Activated CD8-positive, alpha-beta memory T cell treated with anti-CD3 and anti-CD28 coated beads for 4 hours (primary cell): ENCODE measurements at places on chromosomes 6 and 20.

GRCh38 chr6:106885679-106886078 lies 88.8 kb downstream of the CD24 start:
- DNase-seq: no peak

DNA sequence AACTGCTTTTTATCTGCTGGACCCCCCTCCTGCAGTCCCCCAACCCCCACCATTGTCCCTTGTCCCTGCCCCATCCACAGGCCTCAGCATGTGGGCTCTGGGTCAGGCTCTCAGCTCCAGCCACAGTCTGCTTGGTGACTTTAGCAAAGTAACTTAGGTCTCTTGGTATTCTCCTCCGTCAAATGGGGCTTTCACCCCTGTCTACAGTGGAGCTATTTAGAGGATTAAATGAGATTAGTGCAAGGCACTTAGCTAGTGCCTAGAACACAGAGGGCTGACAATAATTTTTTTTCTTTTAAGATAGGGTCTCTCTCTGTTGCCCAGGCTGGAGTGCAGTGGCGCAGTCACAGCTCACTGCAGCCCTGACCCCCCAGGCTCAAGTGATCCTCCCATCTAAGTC lies 71.9 kb downstream of the TCP11 start:
- DNase-seq: no peak

DNA sequence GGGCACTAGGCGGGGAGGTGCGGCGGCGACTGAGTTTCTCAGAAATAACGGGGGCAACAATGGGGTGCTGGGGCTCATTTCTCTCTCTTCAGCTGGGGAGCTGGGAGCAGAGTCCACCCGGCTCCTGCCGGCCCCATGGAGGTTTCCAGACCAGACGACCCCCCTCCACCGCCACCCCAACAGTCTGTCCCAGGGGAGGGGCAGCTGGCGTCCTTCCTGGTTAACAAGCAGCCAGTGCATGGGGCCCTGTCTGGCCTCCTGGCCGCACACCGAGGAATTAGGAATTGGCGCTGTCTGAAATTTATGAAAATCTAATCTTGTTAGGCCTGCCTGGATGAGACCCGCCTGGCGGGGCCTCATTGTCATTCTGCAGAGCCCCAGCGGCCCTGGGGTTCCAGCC lies 42.4 kb downstream of the PMEPA1 start:
- no peak for DNase-seq

DNA sequence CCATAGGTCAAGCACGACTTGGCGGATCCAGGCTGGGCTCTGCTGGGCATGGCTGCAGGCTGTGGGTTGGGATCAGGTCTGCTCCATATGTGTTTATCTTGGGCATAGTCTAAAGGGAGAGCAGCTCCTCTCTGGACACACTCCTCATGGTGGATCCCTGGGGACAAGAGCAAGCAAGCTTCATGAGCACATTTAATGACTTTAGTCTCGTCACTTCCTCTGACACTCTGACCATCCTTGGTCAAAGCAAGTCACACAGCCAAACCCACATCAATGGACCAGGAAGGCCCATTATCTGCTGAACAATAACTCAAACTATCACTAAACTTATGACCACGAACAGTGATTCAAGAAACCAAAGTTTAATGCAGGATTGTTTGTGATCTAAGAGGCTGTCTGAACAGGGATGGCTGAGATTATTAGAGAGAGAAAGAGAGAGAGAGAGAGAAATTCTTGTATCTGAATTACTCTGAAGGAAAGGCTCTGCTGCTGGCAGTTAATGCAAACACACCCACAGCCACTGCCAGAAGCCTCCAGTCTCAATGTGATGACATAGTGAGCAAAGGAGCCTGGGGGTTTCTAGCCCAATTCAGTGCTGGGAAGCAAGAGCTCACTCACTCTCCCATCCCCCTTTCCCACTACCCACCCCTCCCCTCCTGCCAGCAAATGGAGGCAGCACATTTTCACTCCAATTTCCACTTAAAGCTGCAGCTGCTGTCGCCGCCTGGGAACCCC lies 490.2 kb upstream of the SULF2 start:
- DNase-seq: no peak

- DNase-seq: no peak
Observed at GRCh38 chr6:35260591-35261570, 1.3 kb downstream of the ZNF76 start.

DNA sequence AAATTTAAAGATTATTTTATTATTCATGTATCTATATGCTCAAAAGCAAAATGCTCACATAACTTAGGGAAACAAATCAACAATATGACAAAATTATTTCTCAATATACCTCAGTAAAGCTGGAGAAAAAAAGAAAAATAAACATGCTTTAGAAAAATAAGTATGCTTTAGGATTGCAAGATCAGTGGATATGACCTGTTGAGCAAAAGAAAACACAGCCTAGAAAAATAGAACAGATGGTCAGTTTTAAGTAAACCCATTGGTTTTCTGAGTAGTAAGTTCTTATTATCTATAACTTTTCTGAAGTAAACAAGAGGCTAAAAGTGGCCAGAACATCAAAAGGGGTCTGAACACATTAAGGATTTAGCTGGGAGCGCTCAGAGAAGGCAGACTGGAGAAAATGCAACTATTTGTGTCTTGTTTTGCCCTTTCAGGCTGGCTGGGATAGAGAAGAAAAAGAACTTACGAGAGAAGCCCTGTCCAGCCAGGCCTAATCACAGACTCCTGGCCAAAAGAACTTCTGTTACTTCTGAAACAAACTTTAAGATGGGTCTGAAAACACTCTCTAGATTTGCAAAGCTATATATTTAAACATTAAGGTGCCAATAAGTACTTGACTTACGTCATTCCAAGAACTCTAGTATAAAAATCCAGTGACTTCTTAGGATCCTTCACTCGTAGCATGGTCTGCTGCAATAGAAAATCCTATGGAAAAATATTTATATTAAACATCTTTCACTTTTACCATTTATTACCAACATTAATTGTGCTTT lies 16.5 kb downstream of the GLO1 start:
- DNase-seq: no peak

GRCh38 chr20:57738053-57738452 lies 28.2 kb upstream of the PMEPA1 start:
- DNase-seq: no peak

- no peak for DNase-seq
Observed at GRCh38 chr6:90219209-90219985, 77.2 kb downstream of the BACH2 start.

- DNase-seq: no peak
Observed at GRCh38 chr20:48766205-48766604, 61.6 kb downstream of the PREX1 start.

GRCh38 chr20:54069501-54069971 lies 858 bp downstream of the BCAS1 start:
- DNase-seq: no peak

- no peak for DNase-seq
Observed at GRCh38 chr6:6397842-6398241, 77.4 kb upstream of the F13A1 start.

DNA sequence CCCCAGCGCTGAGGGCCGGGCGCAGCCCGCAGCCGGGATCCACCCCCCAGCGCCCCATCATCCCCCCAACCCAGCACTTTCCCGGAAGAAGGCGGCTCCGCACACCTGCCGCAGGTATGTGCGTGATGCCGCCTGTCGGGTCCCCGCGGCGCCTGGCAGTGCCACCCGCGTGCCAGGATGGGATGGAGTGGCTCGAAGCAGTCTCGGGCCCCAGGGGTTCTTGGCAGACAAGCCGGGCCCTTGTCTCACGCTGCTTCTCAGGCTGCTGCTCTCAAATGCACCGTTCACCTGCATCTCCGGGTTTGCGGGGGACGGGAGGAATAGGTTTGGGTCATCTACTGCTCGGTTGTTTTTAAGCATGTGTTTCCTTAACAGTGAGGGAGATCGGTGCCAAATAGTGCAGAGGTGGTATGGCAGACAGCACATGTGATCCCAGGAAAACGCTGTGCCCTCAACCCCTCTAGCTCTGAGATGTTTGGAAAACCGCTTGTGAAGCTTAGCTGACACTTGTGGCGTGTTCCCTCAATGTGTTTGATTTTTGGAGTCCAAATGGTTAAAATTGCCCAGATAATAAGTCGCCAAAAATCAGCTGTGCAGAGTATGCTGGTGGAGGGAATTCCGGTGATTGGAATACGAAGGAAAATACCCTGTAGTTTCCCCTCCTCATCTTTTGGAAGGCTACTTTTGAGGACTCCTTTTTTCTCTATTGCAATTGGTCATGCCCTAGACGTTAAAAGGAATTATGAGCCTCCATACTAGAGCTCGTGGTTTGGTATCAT lies 926 bp downstream of the MYLIP start:
- DNase-seq: no peak

DNA sequence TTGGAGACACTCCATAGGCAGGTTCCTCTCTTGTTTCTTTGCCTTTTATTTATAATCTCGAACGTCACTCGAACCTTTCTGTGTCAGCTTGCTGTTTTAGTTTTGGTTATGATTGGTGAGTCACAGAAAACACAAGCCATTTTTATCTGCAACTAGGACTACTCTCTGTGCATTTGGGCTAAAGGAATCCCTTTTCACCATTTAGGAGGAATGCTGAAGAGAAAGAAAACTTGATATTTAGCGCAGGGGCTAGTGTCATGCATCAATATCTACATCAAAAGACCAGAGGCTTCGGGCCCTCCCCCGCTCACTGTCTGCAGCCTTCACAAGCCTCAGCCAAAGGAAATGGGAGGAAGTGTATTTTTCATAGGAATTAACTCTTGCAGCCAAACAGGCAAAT lies 507.8 kb upstream of the CITED2 start:
- DNase-seq: no peak

- no peak for DNase-seq
Observed at GRCh38 chr6:137323860-137324259, 104.7 kb upstream of the IFNGR1 start.

DNA sequence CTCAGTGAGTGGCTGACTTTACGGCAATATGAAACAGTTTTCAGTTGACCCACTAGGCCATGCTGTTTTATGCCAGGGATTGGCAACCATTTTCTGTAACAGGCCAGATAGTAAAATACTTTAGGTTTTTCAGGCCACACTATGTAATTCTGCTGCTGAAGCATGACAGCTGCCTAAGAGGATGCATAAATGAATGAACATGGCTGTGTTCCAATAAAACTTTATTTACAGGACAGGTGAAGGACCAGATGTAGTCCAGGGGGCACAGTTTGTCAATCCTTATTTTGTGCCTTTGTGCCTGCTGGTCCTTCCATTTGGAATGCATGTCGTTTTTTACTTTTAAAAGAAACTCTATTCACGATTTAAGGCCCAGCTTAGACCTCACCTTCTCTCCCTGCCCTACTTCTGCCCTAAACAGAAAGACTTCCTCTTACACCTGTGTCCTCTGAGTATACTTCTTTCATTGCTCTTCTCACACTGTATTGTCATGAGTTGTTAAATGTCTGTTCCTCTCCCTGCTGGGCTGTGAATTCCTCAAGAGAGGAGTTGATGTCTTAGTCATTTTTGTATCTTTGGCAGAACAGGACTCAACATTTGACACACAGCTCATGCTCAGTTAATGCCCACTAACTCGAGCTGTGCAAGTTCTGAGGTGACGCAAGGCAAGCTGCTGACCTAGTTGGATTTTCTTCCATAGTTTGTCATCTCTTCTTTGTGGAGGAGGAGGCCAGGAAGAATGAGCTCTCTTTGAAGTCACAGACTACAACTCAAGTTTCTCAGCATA lies 90.1 kb upstream of the MAP7 start:
- DNase-seq: no peak

DNA sequence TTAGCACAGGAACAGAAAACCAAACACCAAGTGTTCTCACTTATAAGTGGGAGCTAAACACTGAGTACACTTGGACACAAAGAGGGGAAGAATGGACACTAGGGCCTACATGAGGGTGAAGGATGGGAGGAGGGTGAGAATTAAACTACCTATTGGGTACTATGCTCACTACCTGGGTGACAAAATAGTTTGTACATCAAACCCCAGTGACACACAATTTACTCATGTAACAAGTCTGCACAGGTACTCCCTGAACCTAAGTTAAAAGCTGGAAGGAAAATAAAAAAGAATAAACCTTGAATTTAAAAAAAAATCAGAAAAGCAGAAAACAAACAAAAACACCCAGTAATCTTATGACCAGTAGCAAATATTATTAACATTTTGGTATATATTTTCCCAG lies 188.6 kb downstream of the TFAP2B start:
- no peak for DNase-seq

GRCh38 chr6:106522562-106523250 lies 106.6 kb downstream of the RTN4IP1 start:
- no peak for DNase-seq

GRCh38 chr6:31705931-31706330 lies 735 bp upstream of the LY6G6F start:
- DNase-seq: no peak
